Hair follicle dermal papilla cell (primary cell): ENCODE measurements at places on chromosomes 3 and 15. TPM values are rescaled to one million over a fixed set of nuclear protein-coding genes. Genes with fewer than 3 reads are reported as not detected.

MUC13 gene
- total RNA-seq, result not detected in 2 replicates

PARP15 gene
- total RNA-seq, result 1.1 and 2.3 TPM in 2 replicates

TMEM207 gene
- not detected in 2 replicates for total RNA-seq

GOLGA6L10 gene
- total RNA-seq, result 0.36 and 0.65 TPM in 2 replicates

LYZL4 gene
- not detected in 2 replicates for total RNA-seq

C3orf52 gene
- 1.3 and 2.7 TPM in 2 replicates for total RNA-seq

CACNA2D3 gene
- 2.4 and 4.2 TPM in 2 replicates for total RNA-seq

OR5K2 gene
- total RNA-seq, result not detected in 2 replicates

TRIM42 gene
- not detected in 2 replicates for total RNA-seq

GOLGA6D gene
- total RNA-seq, result under 0.01 TPM in 1 of 2 replicates, not detected in the other

GPR171 gene
- not detected in 2 replicates for total RNA-seq

MYO5C gene
- total RNA-seq, result 0.24 and 0.49 TPM in 2 replicates

PP2D1 gene
- total RNA-seq, result not detected in 2 replicates

KBTBD13 gene
- total RNA-seq, result not detected in 2 replicates

EPHA6 gene
- total RNA-seq, result not detected in 2 replicates

RTP3 gene
- not detected in 2 replicates for total RNA-seq

SAMD7 gene
- total RNA-seq, result not detected in 2 replicates

ENTPD3 gene
- 0.12 and 0.32 TPM in 2 replicates for total RNA-seq

KLHL40 gene
- not detected in 2 replicates for total RNA-seq

PLAAT1 gene
- total RNA-seq, result not detected in 2 replicates

PHLDB2 gene
- total RNA-seq, result 49.7 and 52.6 TPM in 2 replicates

ZNF445 gene
- total RNA-seq, result 9.2 and 10.5 TPM in 2 replicates

AADACL2 gene
- total RNA-seq, result not detected in 2 replicates

SCN11A gene
- total RNA-seq, result under 0.01 TPM in 2 replicates

ADGRG7 gene
- not detected in 2 replicates for total RNA-seq

TUSC7 gene
- total RNA-seq, result not detected in 2 replicates

FGD5 gene
- total RNA-seq, result 0.12 and 0.16 TPM in 2 replicates

WDR76 gene
- total RNA-seq, result 4.5 and 4.6 TPM in 2 replicates

GOLGA8J gene
- not detected in 2 replicates for total RNA-seq

MELTF gene
- total RNA-seq, result 6.1 and 7.3 TPM in 2 replicates

RHOV gene
- 0.16 and 0.24 TPM in 2 replicates for total RNA-seq

PRSS50 gene
- total RNA-seq, result not detected in 2 replicates

IGDCC3 gene
- total RNA-seq, result under 0.01 and 0.16 TPM in 2 replicates

STRA6 gene
- 1.1 and 5.2 TPM in 2 replicates for total RNA-seq

PLCL2 gene
- total RNA-seq, result 25.9 and 35.4 TPM in 2 replicates

ARHGAP31 gene
- 20.6 and 25.1 TPM in 2 replicates for total RNA-seq

LSAMP gene
- 0.12 and 0.49 TPM in 2 replicates for total RNA-seq

MUC4 gene
- total RNA-seq, result not detected in 2 replicates

SNX1 gene
- total RNA-seq, result 49.5 and 52.6 TPM in 2 replicates

C3orf85 gene
- total RNA-seq, result not detected in 2 replicates

MST1R gene
- total RNA-seq, result 1.1 TPM in 2 replicates

CRABP1 gene
- total RNA-seq, result 0.32 and 0.49 TPM in 2 replicates

IL17RB gene
- 0.12 and 0.49 TPM in 2 replicates for total RNA-seq

TMED3 gene
- total RNA-seq, result 129 and 147 TPM in 2 replicates

KIAA1143 gene
- 22.5 and 23.5 TPM in 2 replicates for total RNA-seq

ITIH1 gene
- not detected in 2 replicates for total RNA-seq

FBXW12 gene
- total RNA-seq, result 0.12 and 0.32 TPM in 2 replicates

GRK7 gene
- total RNA-seq, result 0.12 TPM in 1 of 2 replicates, not detected in the other

SNX22 gene
- 0.16 and 0.24 TPM in 2 replicates for total RNA-seq

ITPR1 gene
- total RNA-seq, result 2.8 and 12.7 TPM in 2 replicates

ZNF592 gene
- 14.8 and 16.1 TPM in 2 replicates for total RNA-seq

SCAMP2 gene
- total RNA-seq, result 26.6 and 29.9 TPM in 2 replicates

COPG1 gene
- total RNA-seq, result 402 and 424 TPM in 2 replicates
